ENCODE measurements at places on chromosomes 11 and 22.

DNA sequence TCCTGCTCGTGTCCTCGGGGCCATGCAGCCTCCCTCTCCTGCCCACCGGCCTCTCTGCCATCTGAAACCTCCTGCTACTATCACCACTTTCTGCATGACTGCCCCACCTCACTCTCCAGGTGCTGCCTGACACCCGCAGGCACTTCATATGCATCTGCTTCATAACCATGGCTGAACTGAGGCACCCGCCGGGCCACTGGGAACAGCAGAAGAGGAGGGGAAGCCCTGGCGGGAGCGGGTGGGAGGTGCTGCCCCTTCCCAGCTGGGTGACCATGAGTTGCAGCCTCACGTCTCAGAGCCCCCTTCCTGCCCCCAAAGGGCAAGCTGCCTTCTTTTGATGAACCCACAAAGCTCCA is 21.7 kb upstream of the PICK1 start:
- DNase-seq: no peak

DNA sequence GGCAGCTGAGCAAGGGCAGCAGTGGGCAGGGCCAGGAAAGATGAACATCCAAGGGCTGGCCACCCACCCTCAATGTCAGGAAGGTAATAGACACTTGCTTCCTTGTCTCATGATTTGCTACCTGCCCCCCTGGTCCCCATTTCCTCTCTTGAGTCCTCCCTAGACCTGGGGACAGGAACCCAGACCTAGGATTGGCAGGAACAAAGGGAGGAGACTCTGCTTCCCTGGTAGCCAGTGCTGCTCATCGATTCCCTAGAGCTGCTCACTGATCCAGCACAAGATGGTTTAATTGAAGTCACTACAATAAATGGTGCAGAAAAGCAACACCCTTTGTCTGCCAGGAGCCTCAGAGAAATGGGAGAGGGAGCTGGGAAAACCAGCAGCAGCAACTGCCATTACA is 67.8 kb upstream of the CHST1 start:
- no peak for DNase-seq

GRCh38 chr22:27237080-27237741 is 564.3 kb downstream of the MN1 start:
- no peak for DNase-seq

- DNase-seq: no peak
Observed at GRCh38 chr11:122112470-122113365, 3.3 kb downstream of the BLID start.

GRCh38 chr11:68954836-68955606 is 25.8 kb downstream of the MRGPRD start:
- no peak for DNase-seq

- no peak for DNase-seq
Observed at GRCh38 chr11:65415499-65416340, 6.9 kb upstream of the NEAT1 start.

GRCh38 chr11:47176328-47177228 is at the start of gene ARFGAP2:
ARFGAP2 (minus strand) TSS chr11:47176879; CDS start chr11:47176853, 26 bp downstream.
- DNase-seq: peak; percentile 97

Data from activated naive CD4-positive, alpha-beta T cell treated with anti-CD3 and anti-CD28 coated beads, Interleukin-2, amount 50 U/mL, for 16 hours (primary cell).